ENCODE measurements at places on chromosomes 5 and 9. TPM values are rescaled to one million over a fixed set of nuclear protein-coding genes. Genes with fewer than 3 reads are reported as not detected.

CCNO gene
- 3.1 TPM for total RNA-seq

ARSI gene
- total RNA-seq: not detected

ACSL6 gene
- total RNA-seq: 12.4 TPM

DNA sequence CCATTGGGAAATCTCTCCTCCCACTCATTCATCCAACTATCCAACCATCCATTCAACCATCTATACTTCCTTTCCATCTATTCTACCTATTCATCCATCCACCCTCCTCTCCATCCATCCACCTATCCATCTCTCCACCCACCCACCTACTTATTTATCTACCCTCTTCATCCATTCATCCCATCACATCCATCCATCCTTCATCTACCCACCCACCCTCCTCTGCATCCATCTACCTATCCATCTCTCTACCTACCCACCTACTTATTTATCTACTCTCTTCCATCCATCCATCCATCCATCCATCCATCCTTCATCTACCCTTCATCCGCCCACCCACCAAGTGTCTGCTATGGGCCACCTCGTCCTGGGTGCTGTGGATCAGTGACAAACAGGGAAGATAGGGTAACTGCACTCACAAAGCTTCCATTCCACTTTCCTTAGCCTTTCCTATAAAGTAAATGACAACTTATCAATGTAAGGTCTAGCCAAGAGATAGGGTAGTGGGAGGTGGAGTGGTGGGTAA is 96.8 kb upstream of the PANK3 start:
- no peak for DNase-seq

SEMA6A gene
- total RNA-seq: 121 TPM

GRCh38 chr5:59790376-59790775 is 103.2 kb downstream of the PDE4D start:
- DNase-seq: no peak

IRX1 gene
- not detected for total RNA-seq

DNA sequence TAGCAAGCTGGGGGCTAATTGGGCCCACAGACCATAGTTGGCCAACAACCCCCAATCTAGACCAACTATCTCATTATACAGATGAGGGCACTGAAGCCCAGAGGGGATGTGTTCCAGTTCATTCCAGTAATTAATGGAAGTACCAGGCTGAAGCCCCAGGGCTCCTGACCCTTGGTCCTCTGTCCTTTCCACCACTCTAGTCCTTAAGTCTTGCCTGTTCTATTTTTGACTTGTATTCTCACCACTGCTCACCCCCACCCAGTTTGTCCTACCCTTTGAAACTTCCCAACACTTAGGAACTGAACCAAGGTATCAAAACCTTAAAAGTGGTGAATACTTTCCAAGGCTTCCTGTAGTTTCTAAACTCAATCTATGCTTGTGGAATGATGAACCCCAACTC is 407.4 kb downstream of the ENC1 start:
- no peak for DNase-seq

JMY gene
- total RNA-seq: 16.5 TPM

DNA sequence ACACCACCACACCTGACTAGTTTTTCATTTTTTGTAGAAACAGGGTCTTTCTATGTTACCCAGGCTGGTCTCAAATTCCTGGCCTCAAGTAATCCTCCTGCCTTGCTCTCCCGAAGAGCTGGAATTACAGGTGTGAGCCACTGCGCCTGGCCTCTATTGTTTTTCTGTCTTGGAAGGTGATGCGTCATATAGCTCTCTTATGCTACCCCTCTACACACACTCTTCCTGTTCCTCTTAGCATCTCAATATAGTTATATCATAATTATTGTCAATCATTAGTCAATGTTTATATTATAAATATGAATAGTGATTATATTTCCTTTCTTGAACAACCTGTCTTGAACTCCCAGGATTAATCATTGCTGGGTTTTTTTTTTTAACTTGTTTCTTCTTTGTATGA is 7.3 kb downstream of the PKD2L2 start:
- DNase-seq: no peak

GRCh38 chr9:34334337-34334824 is 5.0 kb downstream of the NUDT2 start:
- no peak for DNase-seq

COL15A1 gene
- 1.4 TPM for total RNA-seq

GRCh38 chr5:2783223-2783622 is 31.7 kb upstream of the IRX2 start:
- DNase-seq: no peak

GBGT1 gene
- total RNA-seq: 14.6 TPM

DPYSL3 gene
- total RNA-seq: 15.3 TPM

- DNase-seq: no peak
Measured at GRCh38 chr9:124132671-124133147, 121.1 kb downstream of the LHX2 start.

ZNF454 gene
- total RNA-seq: 2.1 TPM

DNA sequence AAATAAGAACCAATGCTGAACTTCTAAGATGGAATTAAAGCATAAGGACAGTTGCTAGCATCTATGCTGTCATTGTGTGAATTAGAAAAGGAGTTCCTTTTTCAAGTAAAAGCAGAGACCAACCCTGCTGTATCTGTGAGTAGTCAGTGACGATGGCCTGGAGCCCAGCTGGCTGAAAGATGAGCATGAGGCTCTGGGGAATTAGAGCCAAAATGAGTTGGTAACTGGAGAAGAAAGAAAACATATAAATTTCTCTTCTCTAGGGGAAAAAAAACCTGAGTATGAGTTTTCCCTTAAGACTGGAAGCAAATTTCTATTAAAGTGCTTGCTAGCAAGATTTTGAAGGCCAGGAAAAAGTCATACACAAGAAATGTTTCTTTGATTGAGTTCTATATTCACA is 1.6 kb upstream of the SPZ1 start:
- no peak for DNase-seq

HEMGN gene
- total RNA-seq: not detected

GRCh38 chr5:151750121-151750520 is 8.3 kb downstream of the ATOX1 start:
- no peak for DNase-seq

DNA sequence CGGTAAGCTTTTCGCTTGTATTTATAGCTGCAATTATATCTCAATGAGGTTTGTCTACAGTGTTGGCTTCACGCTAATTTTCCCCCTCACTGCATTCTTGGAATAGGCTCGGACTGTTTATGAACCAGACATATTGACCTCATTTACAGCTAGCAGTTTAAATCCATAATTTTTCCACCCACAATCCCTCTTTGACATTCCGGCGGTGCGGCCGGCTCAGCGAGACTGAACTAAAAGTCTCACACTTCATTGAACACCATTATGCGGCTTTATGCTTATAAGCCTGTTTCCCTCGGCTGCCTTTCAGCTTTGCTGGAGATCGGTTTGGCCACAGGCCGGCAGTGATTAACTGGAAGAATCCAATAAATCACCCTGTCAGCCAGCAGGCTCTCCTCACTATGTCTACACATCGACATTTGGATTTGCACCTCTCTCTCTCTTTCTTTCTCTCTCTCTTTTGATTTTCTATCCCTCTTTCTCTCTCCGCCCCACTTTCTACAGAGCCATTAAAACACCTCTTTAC is 315.0 kb upstream of the TLE4 start:
- no peak for DNase-seq

GRCh38 chr5:61578858-61579503 is 246.9 kb downstream of the ZSWIM6 start:
- no peak for DNase-seq

GRCh38 chr9:83920469-83920926 is 734 bp downstream of the KIF27 start:
- DNase-seq: peak; percentile 85

PCDHGB5 gene
- 2.3 TPM for total RNA-seq

GRCh38 chr9:120327322-120327721 is 252.6 kb downstream of the CDK5RAP2 start:
- DNase-seq: no peak

DNA sequence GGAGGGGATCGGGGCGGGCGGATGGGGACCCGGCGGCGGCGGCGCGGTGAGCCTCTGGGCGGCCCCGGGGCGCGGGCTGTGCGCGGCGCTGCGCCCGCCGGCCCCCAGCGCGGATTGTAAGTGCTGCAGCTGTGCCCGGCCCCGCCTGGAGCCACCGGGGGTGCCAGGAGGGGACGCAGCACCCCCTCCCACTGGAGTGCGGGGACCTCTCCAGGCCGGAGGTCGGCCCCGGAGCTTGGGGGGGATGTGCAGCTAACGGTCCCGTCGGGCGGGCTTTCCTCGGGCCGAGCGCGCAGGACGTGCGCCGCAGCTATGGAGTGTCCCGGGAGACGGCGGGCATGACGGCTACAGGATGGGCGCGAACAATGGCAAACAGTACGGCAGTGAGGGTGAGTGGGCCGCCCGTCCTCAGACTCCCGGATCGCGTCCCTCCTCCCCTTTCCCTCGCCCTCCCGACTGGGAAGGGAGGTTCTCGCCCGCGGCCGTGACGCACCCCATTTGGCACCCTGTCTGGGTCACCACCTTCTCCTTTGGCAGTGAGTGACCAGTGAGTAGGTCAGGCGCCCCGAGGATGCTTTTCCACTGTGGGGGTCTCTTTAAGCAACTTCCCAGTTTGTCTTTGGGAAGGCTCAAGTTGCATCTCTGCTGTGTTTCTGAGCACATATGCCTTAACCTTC is 483 bp downstream of the FBXL7 start:
- DNase-seq: peak; percentile 49

- DNase-seq: no peak
Measured at GRCh38 chr5:118818604-118819003, 169.7 kb downstream of the DTWD2 start.

DNA sequence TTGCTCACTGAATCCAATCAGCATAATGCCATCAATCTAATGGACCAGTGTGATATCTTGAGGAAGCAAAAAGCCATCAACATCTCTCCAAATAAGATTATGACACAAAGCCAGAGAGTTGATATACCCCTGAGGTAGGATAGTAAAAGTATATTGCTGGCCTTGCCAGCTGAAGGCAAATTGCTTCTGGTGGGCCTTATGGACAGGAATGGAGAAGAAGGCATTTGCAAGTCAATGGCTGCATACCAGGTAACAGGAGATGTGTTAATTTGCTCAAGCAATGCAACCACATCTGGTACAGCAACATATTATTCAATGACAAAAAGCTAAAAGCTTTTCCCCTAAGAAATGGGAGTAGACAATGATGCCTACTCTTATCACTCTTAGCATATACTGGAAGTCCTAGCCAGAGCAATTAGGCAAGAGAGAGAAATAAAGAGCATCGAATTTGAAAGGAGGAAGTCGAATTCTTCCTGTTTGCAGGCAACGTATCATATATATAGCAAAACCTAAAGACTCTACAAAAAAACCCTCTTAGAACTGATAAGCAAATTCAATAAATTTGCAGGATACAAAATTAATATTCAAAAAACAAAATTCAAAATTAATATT is 216.1 kb upstream of the RASA1 start:
- DNase-seq: no peak

NUTM2F gene
- total RNA-seq: not detected

DOCK2 gene
- total RNA-seq: 20.1 TPM

- DNase-seq: no peak
Measured at GRCh38 chr5:7471710-7472109, 75.8 kb downstream of the ADCY2 start.

GRCh38 chr9:34898846-34899245 is 59.2 kb upstream of the PHF24 start:
- DNase-seq: no peak

GRCh38 chr5:2908086-2908485 is 156.6 kb upstream of the IRX2 start:
- DNase-seq: no peak

CDH9 gene
- not detected for total RNA-seq

PNPLA7 gene
- total RNA-seq: 33.8 TPM

DNA sequence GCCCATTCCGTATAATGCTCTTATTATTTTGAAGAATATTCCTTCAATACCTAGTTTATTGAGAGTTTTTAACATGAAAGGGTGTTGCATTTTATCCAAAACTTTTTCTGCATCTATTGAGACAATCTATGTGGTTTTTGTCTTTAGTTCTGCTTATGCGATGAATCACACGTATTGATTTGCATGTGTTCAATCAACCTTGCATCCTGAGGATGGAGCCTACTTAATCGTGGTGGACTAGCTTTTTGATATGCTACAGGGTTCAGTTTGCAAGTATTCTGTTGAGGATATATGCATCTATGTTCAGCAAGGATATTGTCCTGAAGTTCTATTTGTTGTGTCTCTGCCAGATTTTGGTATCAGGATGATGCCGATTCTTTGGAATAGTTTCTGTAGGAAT is 1070.3 kb upstream of the CDH18 start:
- peak; percentile 24 for DNase-seq

DNA sequence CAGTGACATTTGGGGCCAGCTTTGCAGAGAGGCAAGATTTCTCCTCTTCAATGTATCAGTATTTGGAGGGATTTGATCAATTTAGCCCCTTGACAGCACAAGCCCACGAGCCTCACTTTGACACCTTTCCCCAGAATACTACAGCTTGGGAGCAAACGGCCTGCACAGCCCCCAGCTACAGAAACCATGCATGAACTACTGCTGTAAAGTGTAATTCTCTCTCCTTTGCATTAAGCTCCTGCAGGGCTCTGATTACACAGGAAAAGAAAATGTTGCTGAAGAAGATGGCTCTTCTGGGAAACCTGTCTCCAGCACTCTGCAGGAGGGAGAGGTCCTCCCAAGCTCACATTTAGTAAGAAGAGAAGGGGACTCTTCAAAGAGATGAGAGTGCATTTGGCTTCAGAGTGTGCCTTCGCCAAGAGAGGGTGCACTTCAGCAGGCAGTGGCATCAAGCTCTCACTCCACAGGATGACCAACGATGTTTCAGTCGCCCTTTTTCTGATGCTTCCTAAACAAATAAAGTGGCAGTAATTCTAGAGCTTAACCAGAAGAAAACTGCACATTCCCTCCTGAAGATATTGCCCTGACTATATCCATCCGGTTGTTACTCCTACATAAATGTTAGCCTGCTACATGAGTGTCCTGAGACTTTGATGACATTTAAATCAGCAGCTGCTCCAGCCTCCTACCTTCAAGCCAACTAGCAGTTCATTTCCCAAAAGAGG is 272.2 kb downstream of the AUH start:
- DNase-seq: peak; percentile 77

ABO gene
- 283 TPM for total RNA-seq

DNA sequence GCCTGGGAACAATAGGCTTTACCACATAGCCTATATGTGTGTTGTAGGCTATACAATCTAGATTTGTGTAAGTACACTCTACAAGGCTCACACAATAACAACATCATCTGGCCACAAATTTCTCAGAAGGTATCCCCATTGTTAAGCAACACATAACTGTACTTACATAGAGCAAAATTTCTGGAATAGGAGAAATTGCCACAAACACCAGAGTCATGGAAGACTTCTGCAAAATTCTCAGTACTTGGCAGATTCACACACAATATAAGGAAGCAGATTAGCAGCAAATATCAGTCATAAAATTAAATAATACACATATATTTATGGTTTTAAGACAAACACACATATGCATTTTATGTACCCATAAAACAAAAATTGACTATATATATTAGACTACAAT is 16.4 kb downstream of the GNAQ start:
- DNase-seq: no peak

Data from Peyer's patch (tissue), 4 donors.